Left ventricle myocardium inferior (tissue), 1 donor: ENCODE measurements at places on chromosomes 2 and 18.

DNA sequence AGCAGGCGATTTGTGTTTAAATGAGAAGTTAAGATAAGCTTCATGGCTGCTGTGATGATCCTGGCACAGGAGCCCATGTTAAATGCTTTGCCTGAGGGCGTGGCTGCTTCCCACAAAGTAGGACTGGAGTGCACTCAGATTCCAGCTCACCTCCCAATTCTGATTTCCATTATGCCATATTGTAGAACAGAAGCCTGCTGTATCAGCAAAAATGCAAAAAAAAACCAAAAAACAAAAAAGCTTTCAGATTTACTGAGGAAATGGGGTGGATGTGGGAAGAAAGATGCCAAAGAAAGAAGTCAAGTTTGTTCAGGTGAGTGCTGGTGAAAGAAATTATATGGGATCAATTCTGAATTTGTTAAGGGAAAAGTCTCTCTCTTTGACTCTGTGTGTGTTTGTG, 610.4 kb upstream of the NETO1 start:
- H3K36me3 ChIP-seq, result no peaks in the 10 kb centered on the region
- no peaks in the 10 kb centered on the region for H3K27me3 ChIP-seq
- DNase-seq, result no peak
- no peak overlapping the region for H3K4me3 ChIP-seq
- H3K27ac ChIP-seq, result no peak overlapping the region

DNA sequence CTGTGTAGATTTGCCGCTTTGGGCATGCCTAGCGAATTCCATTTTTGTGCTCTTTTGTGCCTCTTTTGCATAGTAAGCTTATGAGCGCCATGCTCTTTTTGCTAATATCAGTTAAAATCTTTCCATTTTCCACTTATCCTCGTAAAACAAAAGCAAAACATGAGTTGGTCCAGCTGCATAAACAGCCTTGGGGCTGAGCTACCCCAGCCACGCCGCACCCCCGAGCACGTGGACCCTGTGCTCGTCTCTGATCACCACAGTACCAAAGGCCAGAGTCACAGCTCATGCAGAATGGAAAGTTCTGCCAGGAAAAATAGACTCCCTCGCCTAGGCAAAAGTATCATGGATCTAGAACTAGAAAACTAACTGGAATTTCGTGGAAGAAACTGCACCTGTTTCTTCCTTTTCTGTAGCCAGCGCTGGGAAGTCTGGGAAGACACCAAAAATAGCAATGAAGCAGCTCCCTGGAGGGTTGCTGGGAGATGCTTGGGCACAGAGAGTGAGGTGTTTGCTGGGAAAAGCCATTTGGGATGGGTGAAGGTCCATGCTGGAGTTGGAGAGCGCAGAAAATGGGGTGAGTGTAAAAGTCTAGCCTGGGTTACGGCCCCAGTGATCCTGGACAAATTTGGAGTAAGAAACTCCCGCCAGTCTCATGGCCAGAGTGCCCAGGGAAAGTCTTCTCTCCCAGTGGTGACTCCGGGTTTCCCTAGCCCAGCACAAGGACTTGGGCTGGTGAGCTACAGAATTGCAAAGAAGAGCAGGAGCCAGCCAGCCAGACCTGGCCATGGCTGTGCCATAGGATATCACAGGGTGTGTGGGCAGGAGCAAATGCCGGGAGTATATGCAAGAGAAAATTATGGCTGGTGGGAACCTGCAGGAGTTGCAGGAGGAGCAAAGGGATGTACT, 218.4 kb downstream of the GBX2 start:
- H3K36me3 ChIP-seq, result no peaks in the 10 kb centered on the region
- H3K27ac ChIP-seq, result no peak overlapping the region
- H3K4me3 ChIP-seq, result no peak overlapping the region
- H3K27me3 ChIP-seq, result no peaks in the 10 kb centered on the region
- DNase-seq, result no peak

- no peaks in the 10 kb centered on the region for H3K36me3 ChIP-seq
- peak overlapping the region; percentile 17 for H3K4me3 ChIP-seq
- no peaks in the 10 kb centered on the region for H3K27me3 ChIP-seq
- H3K4me1 ChIP-seq, result peaks cover 16% of the 10 kb centered on the region
- DNase-seq, result peak; percentile 83
These were observed 41.1 kb downstream of the MYO7B start for GRCh38 chr2:127576433-127577207.

GRCh38 chr2:62013641-62014040, 108.2 kb downstream of the COMMD1 start:
- no peak for DNase-seq
- peaks cover 26% of the 10 kb centered on the region for H3K4me1 ChIP-seq
- H3K27ac ChIP-seq, result peak overlapping the region; percentile 68
- no peaks in the 10 kb centered on the region for H3K27me3 ChIP-seq
- H3K36me3 ChIP-seq, result no peaks in the 10 kb centered on the region
